ENCODE measurements at places on chromosomes 7 and 10.

DNA sequence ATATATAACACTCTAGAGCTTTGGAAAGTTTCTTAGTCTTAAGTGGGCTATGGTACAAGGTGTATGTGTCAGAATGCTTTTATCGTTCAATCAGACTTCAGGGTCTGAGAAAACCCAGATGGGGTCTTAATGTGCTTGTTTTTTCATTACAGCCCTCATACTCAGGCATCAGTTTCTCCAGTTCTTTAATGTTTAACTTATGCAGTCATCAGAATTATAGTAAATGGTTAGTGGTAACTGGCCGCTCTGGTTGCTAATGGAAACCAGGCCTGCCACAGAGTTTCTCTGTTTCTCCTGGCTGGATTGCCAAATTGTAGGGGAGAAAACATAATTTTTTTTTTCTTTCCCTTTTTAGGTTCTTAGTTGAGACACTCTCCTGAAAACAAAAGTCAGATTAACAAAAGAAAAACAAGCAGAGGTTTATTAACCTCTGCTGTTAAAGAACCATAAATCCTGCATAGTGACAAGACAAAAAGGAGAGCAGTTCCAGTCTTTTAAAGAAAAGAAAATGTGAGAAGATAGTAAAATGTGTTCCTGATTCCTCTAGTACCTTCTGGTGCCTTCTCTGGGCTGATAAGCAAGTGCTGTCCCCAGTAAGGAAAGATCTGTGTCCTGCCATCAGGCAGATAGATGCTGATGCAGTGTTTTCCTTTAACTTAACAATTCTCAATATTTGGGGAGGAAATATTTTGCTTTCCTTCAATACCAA lies 21.5 kb upstream of the GHITM start:
- DNase-seq = peak; percentile 24

GRCh38 chr10:109972372-109973001 lies 35.3 kb upstream of the ADD3 start:
- no peak for DNase-seq

- no peak for DNase-seq
Observed at GRCh38 chr7:42359946-42360345, 122.9 kb upstream of the GLI3 start.

DNA sequence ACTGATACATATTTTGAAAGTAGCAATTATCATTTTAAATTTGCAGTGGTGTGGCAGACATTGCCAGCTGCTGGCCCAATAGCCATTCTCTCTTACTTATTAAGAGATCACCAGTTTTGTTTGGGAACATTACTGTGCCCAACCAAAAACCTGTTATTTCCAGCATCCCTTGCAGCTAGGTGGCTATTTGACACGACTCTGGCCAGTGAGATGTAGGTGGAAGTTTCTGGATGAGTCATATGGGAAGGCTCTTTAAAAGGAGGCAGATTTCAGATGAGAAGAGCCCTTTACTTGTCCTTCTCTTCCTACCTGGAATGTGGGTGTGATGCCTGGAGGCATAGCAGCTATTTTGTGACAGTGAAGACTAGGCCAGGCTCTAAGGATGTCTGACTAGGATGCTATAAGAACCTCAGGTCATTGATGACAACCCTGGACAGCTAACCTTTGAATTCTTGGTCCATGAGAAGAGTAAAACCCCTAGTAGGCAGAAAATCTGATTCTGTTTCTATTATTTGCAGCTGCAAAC lies 77.9 kb downstream of the CARD11 start:
- no peak for DNase-seq

DNA sequence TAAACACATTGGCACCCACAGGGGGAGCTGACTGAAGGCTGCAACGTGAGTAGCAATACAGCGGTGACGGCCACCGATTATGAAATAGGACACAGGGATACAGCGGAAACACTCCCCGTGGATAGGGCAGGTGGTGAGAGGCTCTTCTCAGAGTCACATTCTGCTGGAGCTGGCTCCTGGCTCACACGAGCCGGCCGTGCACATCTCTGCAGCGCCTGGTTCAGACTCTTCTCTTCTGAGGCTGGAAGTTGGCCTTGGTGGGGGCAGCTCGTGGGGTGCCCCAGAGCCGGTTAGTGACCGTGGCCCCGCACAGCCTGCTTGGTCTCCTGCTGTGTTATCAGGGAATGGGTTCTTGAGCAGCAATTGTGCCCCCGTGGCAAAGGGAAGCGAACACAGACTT lies 61.3 kb upstream of the EN2 start:
- no peak for DNase-seq

DNA sequence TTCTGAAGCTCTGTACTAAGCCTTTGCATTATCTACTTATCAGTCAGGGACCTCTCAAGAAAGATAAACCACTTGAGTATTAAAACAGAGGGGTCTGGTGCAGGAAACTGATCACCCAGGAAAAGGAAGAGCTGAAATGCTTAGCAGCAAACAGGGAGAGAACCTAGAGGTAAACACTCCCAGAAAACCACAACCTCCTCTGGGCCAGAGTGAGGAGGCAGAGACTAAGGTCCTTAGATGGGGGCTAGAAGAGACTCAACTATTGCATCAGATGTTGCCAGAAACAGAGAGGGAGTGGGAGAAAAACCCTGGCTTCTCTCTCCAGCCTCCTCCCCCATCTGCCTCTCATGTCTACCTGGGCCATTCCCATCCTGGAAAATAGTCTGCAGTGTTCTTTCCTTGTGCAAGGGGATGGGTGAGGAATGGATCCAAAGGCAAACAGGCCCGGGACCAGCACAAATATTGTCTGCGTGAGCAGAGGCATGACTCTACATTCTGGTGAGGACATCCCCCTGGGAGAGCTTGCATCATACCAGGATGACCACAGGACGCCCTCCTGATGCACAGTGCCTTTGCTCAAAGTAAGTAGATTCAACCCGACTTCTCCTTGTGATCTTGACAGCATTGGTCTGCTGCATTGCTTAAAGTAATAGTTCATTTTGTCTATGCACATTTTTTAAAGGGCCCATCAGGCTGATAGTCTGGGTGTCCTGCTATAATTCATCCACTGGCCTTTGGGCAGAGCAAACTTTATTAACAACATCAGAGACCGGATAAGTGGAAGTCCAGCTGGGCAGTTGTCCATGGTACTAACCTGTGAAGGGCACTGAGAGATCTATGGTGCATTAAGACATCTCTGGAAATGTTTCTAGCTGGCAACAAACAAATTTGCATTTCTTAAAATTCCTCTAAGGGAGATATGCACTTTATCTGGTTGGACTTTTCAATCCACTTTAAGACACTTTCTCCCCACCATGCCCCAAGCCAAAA lies 22.4 kb upstream of the ODAD2 start:
- no peak for DNase-seq

DNA sequence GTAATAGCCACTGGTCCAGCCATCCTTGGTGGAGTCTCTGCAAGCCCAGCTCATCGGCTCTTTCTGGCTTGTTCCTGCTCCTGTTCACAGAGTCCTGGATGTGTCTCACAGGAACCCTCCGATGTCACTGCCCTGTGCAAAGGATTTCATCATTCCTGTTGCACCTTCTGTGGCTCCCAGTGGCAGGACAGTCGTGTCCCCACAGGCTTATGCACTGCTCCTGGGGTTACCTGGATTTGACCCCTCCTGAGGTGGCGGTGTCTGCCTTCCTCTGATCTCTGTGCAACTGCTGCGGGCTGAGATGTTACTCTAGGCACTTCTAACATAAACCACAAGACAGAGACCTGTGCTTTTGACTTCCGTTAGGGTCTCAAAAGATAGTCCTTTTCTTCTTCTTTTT lies 30.6 kb downstream of the APBB1IP start:
- DNase-seq = no peak

DNA sequence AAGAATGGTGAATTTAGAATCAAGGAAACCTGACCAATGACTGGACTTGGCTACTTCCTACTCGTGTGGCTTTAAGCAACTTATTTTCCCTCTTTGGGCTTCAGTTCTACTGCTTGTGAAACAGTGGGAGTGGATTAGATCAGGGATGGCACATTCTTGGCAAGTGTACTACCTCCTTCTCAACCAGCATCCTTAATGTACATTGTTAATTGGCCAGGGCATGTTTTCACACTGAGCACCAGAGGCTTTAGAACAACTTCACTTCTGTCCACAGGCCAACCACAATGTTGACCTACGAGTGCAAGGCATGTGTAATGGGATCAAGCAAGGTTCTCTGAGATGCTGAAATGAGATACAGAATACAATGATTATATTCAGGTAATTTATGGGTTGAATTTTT lies 315.3 kb downstream of the ADRA2A start:
- DNase-seq = no peak

DNA sequence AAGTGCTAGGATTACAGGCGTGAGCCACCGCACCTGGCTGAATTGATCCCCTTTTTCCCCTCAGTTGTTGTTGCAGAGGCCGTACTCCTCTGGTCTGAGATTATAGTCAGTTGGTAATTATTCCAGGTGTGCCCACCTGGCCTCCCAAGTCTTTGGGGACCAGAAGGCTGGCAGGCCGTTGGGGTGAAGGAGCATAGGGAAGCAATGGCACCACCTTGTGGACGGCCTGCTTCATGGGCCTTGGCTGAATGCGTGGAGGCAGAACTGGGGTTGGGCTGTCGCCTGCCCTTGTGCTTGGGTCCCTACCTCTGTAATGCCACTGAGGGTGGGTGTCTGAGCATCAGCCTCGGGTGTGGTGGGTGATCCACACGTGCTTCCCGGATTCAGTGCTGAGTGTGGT lies 125.7 kb downstream of the RGS10 start:
- DNase-seq = peak; percentile 69

- no peak for DNase-seq
Observed at GRCh38 chr10:131690805-131691239, 210.0 kb upstream of the PPP2R2D start.

DNA sequence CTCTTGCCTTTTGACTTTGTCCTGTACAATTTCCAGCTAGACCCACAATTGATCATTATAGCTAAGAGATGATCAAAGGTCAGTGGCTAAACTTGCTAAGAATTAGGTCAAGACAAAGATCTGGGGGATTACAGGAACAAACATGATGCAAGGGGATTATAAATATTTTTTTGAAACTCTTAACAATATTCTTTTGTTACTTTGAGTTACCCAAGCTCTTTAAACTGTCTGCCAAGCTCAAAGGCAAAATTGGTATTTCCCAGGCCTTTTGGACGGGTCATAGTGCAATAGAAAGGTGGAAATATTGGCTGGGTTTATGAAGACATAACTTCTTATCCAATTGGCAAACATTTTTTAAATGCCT lies 23.4 kb downstream of the TBXAS1 start:
- DNase-seq = no peak

DNA sequence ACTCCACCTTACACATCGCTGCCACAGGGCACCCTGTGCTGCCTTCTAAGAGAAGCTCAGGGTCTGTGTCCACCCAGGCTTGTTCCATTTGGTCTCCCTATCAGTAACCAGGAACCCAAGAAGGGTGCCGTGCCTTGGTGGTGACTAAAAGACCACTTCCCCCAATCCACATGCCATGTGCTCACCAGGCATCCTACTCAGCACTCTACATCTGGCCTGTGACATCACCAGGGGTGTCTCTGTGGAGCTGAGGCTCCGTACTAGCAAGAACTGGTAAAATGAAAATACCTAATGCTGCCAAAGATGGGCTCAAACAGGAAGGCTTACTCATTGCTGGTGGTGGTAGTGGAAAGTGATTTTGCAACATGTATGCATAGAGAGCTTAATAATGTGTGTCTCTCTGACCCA lies 19.0 kb upstream of the C10orf71 start:
- no peak for DNase-seq

- no peak for DNase-seq
Observed at GRCh38 chr10:33152146-33152545, 182.3 kb downstream of the NRP1 start.

GRCh38 chr7:72087926-72088325 lies 324.2 kb downstream of the CALN1 start:
- DNase-seq = no peak

DNA sequence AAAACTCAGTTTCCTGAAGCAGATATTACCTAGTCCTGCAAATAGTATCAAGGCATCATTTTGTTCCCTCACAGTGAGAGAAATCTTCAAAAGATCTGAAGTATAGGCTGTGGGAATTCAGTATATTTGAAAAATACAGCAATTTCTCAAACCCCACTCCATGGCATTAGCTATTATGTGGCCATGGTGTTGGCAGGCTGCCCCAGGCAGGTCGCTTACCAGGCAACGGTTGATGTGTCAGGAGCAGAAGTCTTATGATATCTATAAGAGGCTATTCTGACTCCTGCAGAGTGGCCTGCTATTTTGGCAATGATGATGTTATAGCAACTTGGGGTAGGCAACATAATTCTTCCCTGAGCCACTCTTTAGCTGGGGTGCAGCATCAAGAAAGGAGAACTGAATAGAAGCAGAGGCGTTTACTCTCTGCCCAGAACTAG lies 187.9 kb downstream of the PLXDC2 start:
- DNase-seq = no peak

GRCh38 chr10:109698086-109698485 lies 225.2 kb downstream of the XPNPEP1 start:
- DNase-seq = no peak

- DNase-seq = no peak
Observed at GRCh38 chr7:17674166-17674942, 265.9 kb downstream of the SNX13 start.

DNA sequence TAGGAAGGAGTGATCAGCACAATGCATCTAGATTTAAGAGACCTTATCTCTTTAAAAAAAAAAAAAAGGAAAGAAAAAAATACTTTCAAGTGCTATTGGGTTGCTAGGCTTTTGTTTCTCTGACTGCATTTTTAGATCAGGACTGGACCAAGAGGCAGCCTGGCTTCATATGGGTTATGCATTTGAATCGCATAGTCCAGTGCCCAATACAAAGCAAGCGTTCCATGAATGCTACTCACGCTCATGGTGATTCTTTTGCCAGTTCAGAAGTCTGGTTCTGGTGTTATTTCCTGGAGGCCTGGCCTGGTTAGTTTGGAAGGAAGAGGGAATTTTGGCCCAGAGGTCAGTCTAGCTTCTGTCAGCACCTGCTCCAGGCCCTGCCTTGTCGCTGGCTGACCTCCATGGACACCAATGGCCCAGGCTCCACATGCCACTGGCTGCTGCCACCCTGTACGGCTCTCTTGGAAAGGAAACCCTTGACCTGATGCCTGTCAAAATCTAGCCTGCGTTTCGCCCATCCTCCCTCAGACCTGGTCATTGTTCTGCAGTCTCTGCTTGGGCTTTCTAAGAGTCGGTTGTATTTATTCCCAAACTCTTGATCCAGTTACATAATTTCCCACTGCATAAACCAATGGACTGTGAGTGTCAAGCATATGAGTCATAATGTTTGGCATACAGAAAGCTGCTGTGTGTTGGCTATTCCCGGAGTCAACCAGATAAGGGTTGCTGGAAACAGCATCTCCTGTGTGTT lies 74.3 kb upstream of the MKX start:
- DNase-seq = no peak
